ENCODE measurements at places on chromosomes 3 and 15. TPM values are rescaled to one million over a fixed set of nuclear protein-coding genes. Genes with fewer than 3 reads are reported as not detected.

The ALG1L2 gene
- not detected for total RNA-seq

GRCh38 chr3:23659840-23660430, 145.8 kb upstream of the UBE2E1 start:
- no peak for DNase-seq

The ST3GAL6 gene
- total RNA-seq, result 27.0 TPM

DNA sequence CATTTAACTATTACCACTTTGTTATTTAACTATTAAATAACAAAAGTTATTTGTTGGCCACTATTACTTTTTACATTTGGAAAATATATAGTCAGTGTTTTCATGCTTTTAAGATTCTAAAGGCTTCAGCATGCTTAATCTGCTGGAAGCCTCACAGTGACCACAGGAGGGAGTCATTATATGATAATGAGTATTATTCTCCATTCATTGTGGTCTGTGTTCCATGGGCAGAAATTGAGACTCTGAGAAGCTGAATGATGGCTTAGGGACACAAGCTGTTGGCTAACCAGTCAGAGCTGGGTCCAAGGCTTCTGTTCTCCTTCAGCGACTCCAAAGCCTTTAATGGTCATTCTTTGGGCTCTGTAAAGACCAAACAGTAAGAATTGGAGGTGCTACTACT, 64.7 kb downstream of the BFSP2 start:
- no peak for DNase-seq

GRCh38 chr3:135352213-135352612, 557.2 kb downstream of the EPHB1 start:
- no peak for DNase-seq

GRCh38 chr15:47872208-47872607, 154.9 kb downstream of the SEMA6D start:
- no peak for DNase-seq

DNA sequence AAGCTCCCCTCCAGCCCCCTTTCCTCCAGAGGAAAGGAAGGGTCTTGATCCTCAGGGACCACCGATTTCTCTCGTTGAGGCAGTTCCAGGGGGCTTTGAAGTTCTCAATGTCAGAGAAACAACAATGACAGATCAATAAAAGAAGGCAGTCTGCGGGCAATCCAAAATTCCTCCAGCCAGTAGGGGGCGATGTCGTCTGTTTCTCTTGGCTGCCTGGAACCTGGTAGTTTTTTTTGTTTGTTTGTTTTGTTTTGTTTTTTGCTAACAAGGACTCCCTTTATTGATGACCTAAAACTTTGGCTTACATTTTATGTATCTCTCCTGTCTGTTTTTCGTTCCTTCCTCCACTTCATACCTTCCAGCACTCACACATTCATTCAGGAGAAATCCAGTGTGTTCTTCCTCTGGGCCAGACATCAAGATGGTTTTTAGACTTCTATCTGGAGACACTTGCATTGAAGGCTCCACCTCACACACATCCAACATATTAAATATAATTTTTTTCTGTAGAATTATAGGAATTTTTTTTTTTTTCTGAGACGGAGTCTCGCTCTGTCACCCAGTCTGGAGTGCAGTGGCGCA, 276.6 kb downstream of the RPLP1 start:
- DNase-seq, result peak; percentile 48

DNA sequence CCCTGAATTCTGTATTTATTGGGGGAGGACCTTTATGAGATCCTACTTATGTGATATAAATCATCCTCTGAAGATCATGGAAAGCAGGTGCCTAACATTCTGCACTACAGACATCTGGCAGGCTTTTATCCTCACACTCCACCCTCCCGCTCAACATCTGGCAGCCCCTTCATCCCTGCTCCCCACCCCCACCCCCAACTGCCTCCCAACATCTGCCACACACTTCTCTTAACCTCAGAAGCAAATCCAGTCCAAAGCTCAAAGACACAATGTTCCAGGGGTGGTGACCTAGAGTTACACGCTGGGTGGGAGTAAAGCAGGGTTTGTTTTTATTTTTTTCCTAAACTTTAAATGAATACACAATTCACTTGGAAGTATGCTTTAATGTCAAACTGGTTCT, 184.5 kb upstream of the ATP11B start:
- no peak for DNase-seq

DNA sequence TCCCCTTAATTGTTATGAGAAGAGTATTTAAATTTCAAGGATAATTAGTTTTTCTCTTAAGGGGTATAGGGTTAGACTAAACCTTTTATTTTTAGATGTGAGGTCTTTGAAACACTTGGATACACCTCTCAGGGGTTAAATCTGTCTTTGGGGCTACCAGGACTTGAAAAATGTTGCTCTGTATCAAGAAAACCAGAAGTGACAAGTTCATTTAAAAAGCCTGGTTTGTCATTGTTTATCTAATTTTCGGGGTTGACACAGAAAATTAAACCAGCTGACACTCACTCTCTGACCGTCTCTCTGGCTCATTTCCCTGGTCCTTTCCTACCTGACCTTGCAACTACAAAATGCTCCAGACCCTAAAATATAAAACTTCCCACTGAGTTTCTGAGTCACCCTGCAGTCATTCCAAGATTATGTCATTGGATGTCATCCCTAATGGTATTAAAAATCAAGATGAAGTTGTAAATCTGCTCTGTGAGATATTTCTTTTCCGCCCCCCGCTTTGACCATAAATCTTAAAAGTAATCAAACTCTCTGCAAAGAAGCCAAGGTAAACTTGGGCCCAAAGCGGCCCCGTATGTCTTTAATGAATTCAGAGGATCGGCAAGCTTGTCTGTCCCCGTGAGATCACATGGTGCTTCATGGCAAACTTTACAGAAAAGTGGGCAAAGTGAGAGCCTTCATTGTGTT, 32.9 kb upstream of the SKOR1 start:
- no peak for DNase-seq

GRCh38 chr3:71968544-71968943, 183.6 kb upstream of the PROK2 start:
- no peak for DNase-seq

The SLC27A2 gene
- total RNA-seq, result not detected

The FYCO1 gene
- 146 TPM for total RNA-seq

DNA sequence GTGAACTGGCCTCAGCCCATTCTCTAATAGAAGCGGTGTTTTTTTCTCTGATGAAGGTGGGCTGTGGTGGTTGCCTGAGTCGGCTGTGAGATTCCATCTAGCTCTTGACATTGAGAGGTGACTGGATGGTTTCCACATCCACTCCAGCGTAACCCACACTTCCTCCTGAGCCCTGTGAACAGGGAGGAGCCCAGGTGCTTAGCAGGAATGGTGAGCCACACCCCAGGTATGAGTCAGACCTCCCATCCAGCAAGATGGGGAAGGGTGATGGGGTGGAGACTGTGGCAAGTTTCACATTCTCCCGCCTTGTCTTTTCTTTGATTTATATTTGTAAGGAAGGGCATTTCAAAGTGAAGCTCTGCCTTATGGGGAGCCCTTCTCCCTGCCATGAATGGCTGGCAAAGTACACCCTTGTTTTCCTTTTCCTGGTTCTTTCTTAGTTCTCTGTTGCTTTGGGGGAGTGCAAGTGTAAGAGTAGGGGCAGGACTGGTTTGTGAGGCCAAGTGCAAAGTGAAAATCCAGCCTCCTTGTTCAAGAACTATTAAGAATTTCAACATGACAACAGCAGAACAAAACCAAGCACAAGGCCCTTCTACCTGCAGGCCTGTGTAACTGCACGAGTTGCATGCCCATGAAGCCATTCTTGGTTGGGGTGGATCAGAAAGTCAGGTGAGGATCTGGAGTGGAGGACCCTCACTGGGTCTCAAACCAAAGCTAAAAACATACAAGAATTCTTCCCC, 4.6 kb upstream of the TPRG1 start:
- DNase-seq, result no peak

DNA sequence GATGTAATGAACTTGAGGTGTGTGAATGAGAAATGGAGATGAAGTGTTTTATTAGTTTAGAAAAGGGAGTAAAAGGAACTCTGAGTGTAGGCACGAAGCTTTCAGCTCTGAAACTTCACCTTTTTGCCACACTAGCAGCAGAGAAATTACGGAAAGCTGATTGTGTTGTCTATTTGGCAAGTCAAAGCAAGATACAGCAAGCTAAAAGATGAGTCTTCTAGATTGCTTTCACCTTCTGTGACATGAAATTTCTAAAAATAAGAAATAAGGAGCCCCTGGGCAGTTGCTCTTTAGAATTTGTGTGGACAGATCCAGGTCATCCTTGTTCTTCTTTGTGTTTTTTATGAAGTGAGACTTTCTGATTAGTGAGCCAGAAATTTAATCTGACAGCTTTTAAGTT, 143.4 kb downstream of the FNDC3B start:
- DNase-seq, result no peak

DNA sequence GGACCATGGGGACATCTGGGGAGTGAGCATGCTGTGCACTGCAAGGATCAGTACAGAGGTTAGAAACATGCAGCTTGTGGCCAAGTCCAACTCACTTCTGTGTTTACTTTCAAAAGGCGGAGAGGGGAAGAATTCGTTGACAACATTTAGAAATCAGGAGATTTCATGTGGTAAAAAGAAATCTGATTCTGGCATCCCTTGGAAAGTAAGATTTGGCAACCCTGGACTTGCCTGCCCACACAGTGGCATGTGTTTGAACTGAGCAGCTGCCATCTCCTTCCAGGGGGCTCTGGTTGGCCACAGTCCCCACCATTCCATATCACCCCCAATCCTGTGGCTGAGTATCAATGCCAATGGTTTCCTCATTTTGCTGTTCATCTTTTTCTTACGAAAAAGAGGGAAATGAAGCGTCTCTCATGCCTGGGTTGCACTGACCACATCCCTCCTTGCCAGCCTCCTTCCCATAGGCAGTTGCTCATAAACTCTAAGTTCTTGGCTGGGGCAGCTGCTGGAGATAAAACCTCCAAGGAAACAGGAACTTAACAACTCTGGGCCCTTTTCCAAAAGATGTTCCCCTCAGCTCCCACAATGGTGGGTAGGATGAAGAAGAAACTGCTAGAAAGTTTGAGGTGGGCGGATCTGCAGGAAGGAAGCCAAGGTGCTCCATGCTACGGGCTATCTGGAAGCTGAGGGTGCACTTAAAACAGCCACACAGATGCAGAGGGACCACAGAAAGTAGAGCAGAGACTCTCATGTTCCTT, 29.2 kb downstream of the SLC6A11 start:
- no peak for DNase-seq

DNA sequence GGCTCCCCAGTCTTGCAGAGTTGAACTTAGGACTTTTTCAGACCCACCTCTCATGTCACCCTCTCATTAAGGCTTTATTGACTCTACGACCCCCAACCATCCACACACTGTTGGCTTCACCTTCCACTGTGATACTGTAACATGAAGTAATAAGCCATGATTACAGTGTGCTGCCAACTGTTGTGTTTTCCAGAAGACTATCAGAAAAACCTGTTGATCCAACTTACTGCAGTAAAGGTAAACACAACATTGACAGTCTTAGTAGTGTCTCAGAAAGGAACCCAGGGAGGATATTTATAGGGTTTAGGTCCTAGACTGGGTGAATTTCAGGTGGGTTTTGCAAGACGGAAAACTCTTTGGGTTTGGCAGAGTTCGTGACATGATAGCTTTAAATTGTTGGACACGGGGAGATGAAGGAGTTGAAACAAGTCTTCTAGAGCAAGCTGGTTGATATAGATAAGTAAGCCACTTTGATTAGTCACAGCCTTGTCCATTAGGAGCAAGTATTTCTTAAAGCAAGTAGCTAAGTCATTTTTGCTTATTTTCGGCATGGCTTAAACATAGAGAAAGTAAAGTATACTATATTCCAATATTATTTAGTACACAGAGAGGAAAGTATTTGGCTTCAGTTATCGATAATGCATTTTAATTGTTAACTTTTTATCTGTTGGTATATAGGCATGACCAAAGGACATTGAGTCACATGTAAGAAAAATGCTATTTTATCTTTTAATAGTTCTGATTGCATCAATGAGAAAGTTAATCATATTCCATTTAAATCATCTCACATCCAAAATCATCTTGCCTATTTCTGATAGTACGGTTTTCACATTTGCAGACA, 2.4 kb upstream of the COL6A5 start:
- DNase-seq, result no peak

GRCh38 chr15:45021348-45021747, 1.6 kb upstream of the SORD start:
- DNase-seq, result no peak

- peak; percentile 87 for DNase-seq
Measured at GRCh38 chr3:9809615-9810432, at the start of gene TTLL3. TSS of gene TTLL3 (plus strand) at chr3:9810262. CDS start at chr3:9810662, 400 bp downstream.

- no peak for DNase-seq
Measured at GRCh38 chr3:184874709-184875644, 63.0 kb downstream of the VPS8 start.

- DNase-seq, result no peak
Measured at GRCh38 chr3:62653796-62654195, 221.4 kb downstream of the CADPS start.

DNA sequence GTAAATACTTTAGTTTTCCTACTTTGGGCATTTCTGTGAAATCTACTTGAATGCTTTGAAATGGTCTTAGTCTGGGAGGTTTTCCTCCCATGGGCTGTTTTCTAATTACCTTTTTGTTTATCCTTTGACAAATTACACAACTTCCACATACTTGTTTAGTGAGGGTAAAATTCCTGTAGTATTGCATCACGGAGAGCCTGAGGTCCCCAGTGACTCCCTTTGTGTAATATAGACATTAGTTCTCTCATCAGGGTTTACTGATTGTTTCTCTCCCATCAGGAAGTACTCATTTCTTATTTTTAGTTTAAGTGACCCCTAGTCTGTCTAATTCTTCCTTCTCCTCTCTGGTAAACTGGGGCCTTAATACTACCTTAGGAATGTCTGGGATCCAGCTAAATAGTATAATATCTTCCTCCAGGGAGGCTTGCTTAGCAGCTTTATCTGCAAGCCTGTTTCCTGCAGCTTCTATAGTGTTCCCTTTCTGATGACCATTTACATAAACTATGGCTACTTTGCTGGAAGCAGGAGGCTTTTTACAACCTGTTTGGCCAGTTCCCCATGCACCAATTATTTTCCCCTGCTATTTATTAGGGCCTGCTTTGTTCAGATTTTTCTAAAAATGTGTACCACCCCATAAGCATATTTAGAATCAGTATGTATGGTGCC, 87.2 kb upstream of the XCR1 start:
- DNase-seq, result no peak

DNA sequence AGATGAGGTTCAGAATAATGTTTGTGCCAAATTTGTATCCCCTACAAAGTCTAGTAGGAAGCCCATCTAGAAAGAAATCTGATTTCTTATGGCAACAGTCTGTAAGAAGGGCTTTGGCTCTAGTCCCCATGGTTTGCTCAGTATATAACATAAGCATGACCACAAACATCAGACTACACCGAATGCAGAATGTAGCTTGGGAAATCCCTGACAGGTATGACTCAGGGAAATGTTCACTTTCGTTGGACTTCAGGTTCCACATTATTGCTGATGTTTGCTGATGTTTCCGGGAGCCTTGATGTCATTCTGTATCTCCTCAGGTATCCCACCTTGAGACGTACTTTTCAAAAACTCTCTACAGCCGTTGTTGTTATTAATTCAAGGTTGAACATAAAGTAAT, 304.4 kb upstream of the TGFBR2 start:
- DNase-seq, result no peak

- peak; percentile 58 for DNase-seq
Measured at GRCh38 chr3:46908294-46908985, 30.9 kb downstream of the PTH1R start.

Measured in left ventricle myocardium superior (tissue), 1 donor.